ENCODE measurements at places on chromosomes 2 and 18. TPM values are rescaled to one million over a fixed set of nuclear protein-coding genes. Genes with fewer than 3 reads are reported as not detected.

DNA sequence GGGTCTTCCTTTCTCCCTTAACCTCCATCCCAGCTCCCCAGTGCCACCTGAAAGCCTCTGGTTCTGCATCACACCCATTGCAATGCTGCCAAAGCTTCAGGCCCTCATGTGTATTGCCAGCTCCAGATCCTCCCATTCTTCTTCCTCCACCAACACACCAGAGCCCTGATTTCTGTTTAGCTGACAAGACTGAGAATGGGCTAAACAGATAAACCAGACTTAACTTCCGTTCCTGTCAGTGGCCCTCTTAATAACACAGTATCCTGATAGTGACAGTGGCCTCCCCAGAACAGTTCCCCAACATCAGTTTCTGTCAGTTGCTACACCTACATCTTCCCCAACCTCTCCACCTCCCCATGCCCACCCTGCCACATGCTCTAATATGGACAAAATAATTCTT, 31.3 kb upstream of the C1D start:
- no peak for DNase-seq

CAVIN2 gene
- polyA plus RNA-seq: 33.8 TPM

DNA sequence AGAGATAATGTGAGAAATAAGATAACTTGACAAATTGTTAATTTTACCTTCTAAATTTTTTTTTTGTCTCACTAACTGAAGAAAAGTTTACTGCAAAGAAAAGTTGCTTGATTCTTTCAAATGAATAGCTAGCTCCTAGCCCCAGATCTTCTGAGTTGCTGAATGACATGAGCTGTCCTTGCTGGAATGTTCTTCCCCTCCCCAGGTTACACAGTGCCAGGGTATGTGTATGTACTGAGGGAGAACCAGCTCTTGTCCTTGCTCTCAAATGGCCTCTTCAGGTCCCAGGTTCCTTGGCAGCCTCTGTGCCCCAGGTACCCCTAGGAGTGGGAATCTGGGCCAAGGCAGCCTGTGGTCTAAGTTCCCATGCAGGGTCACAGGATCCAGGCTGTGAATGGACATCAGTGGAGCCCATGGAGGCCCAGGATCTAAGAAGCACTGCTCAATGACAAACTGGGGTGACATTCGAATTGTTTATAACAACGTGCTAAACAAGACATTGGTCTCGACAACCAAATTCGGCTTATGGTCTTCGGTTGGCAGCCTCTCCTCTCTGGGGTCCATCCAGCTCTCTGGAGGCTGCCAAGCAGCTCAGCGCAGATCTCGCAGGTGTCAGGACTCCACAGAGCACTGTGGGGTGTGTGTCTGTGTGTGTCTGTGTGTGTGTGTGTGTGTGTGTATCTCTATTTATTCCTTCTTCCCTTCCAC, 17.1 kb upstream of the INO80C start:
- DNase-seq: no peak

NEU2 gene
- polyA plus RNA-seq: not detected

MPP4 gene
- 0.13 TPM for polyA plus RNA-seq

GRCh38 chr18:58364876-58365528, 263.9 kb downstream of the ALPK2 start:
- no peak for DNase-seq

MAPK4 gene
- 10.9 TPM for polyA plus RNA-seq

DNA sequence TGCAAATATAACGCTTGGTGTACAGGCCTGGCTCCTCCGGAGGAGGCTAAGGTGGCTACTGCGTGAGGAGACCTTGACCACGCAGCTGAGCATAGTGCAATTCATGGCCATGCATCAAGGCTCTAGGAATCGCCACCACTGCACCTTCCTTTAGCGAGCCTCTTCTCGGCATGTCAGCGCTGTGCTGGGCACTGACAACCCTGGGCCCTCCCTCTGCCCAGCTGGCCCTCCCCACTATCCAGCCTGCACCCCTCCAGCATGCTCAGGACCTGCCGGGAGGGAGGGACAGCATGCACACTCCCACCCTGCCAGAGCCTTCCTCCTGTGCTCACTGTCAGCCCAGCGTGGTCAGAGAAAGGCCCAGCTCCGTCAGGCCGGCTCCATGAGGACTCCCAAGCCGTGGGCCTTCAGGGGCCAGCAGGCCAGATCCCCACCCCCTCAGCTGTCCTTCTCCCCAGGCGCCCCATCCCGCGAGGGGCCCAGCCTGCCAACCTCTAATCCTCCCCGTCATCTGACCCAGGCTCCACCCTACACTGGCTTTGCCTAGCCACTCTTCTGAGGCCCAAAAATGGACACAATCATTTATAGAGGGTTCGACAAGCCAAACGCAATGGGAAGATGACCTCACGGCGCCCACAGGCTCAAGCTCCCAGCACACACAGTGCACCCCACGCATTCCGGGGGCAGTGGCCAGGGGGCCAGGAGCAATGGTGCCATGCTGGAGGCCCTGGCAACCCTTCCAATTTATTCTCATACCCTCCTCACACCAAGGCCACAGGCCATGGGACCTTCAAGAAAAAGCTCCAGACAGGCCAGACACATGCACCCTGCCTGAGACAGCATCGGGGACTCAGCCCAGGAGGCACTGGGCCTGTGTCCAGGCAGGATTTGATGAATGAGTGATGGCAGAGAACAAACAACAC, 3.5 kb downstream of the BIN1 start:
- no peak for DNase-seq

DNA sequence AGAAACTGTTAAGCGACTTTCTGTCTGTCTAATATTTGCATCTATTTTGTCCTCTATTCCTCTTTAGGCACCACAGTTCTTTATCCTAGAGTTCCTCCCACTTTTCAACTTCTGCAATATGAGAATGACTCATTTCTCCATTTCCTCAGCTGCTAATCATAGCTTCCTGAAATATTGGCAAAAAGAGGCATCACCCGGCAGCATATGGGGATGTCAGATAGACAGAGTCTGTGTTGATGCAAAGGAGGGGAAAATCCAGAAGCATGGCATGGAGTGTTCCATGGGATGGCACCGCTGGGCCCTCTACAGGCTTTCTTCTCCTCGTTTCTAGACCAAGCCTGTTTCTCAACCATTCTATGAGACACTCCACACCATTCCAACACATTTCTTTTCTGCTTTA, 93.4 kb downstream of the DOCK10 start:
- DNase-seq: no peak

GALR1 gene
- polyA plus RNA-seq: 0.01 TPM

SLC40A1 gene
- 34.6 TPM for polyA plus RNA-seq

DNA sequence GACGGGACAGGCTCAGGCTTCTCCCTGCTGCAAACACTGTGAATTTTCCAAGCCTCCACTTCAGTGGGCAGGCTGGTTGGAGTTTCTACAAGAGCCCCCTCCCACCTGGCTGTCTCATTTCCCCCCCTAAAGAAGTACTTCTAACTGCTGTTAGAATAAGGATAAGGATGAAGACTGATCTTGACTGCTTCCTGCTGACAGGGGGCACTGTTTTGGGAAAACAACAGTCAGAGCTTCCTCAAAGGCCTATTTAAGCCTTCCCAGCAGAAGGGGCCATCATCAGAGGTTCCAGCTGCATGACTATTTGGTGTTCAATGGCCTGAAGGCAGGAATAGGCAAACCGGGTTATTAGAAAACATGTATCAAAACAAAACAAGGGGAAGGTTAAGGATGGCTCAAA, 1162.8 kb downstream of the DSC3 start:
- DNase-seq: no peak

MAL gene
- polyA plus RNA-seq: 2.5 TPM

DNA sequence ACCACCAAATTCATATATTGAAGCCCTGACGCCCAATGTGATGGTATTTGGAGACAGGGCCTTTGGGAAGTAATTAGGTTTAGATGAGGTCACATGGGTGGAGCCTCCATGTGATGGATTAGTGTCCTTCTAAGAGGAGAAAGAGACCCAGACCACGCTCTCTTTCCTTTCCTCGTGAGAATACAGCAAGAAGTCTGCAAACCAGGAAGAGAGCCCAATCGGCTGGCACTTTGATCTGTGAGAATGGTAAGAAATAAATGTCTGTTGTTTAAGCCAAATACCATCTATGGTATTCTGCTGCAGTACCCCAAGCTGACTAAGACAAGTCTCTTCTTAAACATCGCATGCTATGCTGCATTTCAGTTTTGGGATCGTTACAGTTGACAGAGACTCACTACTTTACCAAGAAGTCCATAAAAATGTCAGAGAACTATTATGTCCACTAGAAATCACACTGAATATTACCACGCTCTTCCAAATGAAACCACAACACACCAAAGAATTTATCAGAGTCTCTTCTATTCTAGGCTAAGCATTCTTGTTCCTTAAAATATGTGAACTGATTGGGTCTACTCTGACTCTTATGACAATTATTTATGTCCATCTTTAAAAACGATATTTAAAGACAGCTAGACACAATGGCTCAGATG, 48.5 kb downstream of the LPIN2 start:
- DNase-seq: no peak

DNA sequence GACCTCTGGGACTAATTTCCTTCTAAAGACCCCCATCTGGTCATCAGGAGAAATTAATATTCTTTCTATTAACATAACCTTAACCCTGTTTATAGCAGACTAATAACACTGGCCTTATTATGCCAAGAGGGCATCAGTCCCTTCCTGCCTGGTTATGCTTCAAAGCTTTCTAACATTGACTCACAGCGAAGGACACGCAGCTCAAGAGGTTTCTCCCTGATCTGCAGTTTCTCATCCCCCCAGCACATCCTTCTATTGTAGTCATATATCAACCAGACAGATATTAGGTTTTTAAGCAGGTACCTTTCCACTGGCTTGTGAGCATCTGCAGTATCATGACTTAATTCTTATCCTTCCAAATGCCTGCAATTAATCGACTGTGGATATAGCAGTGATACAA, 100.0 kb upstream of the CXCR4 start:
- DNase-seq: no peak

DNA sequence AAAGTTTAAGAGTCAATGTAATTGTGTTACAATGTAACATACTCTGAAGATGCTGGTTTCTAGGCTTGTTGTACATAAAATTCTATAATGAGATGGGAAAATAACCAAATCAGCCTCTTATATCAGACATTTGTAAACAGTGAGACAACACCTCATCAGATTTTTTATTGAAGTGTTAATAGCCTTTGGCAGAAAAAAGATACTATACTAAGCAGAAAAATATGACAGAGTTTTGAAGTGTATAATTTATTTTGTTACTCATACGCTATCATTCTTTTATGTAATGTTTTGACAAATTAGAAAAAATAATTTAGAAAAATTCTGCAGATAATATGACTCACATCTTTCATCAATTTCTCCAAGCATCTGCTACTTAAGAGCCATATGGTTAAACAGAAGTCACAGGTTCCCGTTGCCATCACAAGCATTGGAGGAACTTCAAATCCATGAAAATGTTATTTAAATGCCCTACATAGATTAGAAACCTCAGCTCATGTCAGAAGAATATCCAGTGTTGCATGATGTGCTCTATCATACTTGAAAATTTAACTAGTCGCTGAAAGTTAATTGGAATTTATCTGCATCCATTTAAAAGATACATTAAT, 535.4 kb downstream of the LRP1B start:
- no peak for DNase-seq

DNA sequence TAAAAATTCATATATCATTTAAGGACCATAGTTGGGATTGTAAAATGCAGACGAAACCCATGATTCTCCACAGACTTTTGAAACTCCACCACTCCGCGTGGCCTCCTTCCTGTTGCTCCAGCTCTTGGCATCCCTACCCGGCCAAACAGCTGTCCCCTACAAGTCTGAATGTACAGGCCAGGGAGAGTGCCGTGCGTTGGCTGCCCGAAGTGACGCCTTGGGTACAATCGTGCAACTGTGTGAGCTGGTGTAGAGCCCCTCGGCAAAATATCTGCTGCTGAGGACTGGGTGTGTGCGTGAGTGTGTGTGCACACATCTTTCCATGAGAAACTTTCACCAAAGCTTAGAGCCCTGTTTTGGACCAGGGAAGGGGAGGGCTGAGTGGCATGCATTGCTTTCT, 43.8 kb upstream of the ZNF516 start:
- DNase-seq: no peak

GRCh38 chr2:98588880-98589431, 19.4 kb downstream of the COA5 start:
- no peak for DNase-seq

CHRND gene
- polyA plus RNA-seq: 180 TPM

- no peak for DNase-seq
Observed at GRCh38 chr2:221372159-221372884, 199.8 kb downstream of the EPHA4 start.

DNA sequence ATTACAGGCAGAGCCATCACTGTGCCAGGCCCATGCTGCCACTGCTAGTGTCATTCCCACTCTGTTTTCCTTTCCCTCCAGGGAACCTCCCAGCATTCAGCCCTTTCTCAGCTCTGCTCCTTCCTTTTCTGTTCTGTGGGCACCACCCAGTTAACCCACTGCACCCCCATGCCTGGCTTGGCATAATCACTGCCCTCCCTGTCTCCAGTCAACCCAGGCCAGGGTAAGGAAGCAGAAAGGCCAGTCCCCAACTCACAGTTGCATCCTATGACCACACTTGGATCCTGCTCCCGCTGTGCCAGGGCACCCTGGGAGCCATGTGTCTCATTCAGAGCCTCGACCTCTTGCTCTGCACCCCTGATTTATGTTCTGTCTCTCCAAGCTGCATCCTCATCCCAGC, 32.2 kb downstream of the DPYSL5 start:
- DNase-seq: no peak

- no peak for DNase-seq
Observed at GRCh38 chr2:238879621-238880377, 31.9 kb downstream of the TWIST2 start.

DNA sequence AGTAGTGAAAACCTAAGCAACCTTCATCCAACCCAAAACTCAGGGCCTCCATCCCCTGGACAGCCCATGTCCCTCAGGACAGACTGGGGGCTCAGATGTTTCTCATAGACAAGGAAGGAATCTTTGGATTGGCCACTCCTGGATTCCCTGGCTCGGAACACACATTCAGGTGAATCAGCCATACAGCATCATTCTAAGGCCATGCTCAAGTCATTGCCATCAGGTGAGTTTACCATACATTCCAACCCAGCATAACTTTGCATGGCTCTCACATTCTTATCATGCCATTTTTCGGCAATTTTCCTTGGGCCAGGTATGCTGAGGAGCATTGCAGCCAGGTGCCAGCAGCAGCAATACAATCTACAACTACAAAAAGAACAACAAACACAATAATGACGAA, 34.6 kb upstream of the SERPINE2 start:
- DNase-seq: no peak

GRCh38 chr2:219131327-219131726, 29.3 kb downstream of the NHEJ1 start:
- no peak for DNase-seq

All from forelimb muscle (tissue), 1 donor.